Activated naive CD4-positive, alpha-beta T cell (primary cell): ENCODE measurements at places on chromosomes 2 and 18.

DNA sequence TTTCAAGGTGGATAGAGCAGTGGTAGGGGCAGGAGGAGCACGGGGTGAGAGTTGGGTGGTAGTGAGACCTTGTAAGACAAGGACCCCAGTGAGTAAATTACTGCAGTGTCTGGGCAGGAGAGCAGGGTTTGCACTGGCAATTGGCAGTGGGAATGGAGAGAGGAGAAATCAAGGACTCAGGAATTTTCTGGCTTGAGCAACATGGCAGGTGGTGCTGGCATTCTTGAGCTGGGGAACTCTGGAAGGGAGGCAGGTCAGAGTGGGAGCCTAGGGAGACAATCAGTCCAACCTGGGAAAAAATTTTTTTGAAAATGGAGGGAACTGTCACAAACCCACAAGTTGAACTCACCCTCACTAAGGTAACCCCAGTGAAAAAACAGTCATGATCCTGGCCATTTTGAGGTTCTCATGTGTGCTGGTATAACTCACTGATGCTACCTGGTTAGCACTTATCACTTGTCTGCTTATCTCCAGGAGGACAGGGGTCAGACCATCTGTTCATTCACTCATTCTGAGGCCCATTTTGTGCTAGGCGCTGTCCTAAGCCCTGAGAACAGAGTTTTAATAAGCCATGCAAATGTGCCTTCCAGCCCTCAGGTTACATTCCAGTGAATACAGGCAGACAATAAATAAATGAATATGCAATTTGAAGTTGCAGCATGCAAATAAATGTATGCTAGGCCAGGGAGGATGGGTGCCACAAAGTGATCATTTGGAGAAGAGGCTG is 92.2 kb upstream of the SEC11C start:
- DNase-seq: no peak

- DNase-seq: no peak
Measured at GRCh38 chr2:44189104-44189503, 20.4 kb downstream of the PPM1B start.

DNA sequence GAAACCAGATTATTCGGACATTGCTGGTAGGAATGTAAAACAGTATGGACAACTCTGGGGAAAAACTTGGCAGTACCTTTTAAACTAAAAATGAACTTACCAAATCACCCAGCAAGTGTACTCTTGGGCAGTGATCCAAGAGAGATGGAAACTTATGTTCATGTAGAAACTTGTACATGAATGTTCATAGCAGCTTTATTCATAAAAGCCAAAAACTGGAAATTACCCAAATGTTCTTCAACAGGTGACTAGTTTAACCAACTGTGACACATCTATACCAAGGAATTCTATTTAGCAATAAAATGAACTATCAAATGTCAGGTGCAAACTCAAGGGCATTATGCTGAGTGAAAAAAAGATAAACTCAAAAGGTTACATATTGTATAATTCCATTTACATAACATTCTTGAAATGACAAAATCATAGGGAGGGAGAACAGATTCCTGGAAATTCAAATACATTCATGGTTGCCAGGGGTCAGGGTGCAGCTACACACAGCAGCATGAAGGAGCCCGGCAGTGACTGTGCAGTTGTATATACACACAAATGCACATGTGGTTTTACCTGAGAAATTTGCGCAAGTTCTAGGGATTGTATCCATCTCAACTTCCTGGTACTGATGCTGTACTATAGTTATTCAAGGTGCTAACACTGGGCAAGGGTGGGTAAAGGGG is 3.5 kb upstream of the RNU4ATAC start:
- no peak for DNase-seq

- DNase-seq: no peak
Measured at GRCh38 chr2:3160751-3161330, 216.8 kb downstream of the EIPR1 start.

- no peak for DNase-seq
Measured at GRCh38 chr2:795531-796041, 118.4 kb upstream of the TMEM18 start.

DNA sequence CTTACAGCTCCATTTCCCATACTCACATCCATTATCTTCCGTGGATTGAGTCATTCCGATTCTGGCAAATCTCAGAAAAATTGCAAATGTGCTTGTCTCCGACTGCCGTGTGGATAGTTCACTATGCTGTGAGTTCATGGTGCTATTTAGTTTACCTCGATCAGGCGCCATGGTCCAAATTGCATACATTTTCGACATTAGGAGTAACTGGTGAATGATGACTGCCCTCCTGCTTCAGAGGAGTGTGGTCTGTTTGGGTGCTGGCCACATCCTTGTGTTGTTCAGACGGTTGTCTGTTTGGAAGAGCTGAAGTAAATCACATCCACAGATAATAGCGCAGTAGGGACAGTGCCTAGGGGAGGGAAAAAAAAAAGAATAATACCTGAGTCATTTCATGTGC is 439.5 kb downstream of the ZNF516 start:
- DNase-seq: no peak

DNA sequence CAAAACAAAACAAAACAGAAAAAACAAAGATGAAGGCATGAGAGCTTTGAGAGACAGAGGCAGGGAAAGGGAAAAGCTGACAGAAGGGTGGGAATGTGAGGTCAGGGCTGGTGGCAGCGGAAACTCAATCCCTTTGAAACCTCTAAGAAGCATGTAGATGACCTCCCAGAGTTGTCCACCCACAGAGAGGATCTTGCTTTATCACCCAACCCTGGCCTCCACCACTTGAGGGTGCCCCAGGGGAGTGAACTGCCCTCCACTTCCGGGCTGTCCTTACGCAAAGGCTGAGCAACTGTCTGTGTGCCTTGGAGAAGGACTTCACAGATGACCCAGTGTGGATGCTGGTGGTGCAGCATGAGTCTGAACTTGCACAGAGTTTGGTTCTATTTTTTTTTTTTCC is 26.7 kb downstream of the PDCL3 start:
- no peak for DNase-seq
